ENCODE measurements at places on chromosomes 11 and 22. TPM values are rescaled to one million over a fixed set of nuclear protein-coding genes. Genes with fewer than 3 reads are reported as not detected.

The MUC6 gene
- not detected for total RNA-seq

The IL17REL gene
- total RNA-seq: not detected

The SUSD2 gene
- not detected for total RNA-seq

The JAM3 gene
- total RNA-seq: 155 TPM

The GAB4 gene
- not detected for total RNA-seq

GRCh38 chr11:122104341-122104740 is 11.7 kb downstream of the BLID start:
- DNase-seq: no peak
- no peaks in the 10 kb centered on the region for H3K36me3 ChIP-seq
- no peaks in the 10 kb centered on the region for H3K4me1 ChIP-seq
- H3K4me3 ChIP-seq: no peak overlapping the region

DNA sequence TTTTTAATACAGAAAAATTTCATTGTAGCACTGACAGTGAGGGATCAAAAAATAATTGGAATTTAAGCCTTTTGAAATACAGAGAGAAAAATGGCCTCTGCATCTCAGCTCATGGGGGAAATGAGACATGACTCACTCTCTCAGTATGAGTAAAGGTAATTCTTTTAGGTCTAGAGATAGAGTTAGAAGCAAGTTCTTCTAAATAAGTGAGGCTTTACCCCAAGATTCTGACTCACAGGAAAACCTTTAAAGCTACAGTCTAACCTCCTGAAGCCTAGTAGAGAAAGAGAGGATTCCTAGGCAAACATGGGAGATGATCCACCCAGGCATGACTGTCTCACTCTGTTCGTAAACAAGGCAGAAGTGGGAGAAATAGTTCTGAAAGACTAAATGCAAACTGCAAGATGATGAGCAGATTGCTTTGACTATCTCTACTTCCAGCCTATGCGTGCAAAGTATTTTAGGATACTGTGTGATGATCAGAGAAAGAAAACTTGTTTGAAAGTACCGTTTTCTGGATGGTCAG is 1003.3 kb upstream of the CCDC90B start:
- no peak for DNase-seq
- H3K4me3 ChIP-seq: no peak overlapping the region
- H3K36me3 ChIP-seq: no peaks in the 10 kb centered on the region

GRCh38 chr22:25054943-25055511 is 102.5 kb downstream of the KIAA1671 start:
- H3K27ac ChIP-seq: no peak overlapping the region
- H3K36me3 ChIP-seq: no peaks in the 10 kb centered on the region
- peaks cover 7% of the 10 kb centered on the region for H3K27me3 ChIP-seq
- H3K4me3 ChIP-seq: no peak overlapping the region

DNA sequence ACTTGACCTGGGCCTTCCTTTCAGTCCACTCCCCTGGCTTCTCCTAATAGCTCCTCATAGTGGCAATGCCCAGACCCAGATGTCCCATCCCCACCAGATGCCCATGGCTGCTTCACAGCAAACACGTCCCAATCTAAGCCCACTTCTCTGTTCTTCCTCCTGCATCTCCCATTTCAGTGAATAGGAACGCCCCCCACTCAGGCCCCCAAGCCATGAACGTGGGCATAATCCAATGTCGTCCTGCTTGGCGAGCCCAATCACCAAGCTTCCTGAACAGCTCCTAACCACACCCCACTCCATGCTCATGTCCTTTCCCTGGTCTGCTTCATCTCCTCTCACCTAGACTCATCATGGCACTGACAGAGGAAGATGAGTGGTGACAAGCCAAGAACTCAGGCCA is 8.9 kb downstream of the IL18BP start:
- H3K36me3 ChIP-seq: peaks cover 69% of the 10 kb centered on the region
- no peak for DNase-seq
- H3K27me3 ChIP-seq: no peaks in the 10 kb centered on the region
- no peaks in the 10 kb centered on the region for H3K4me1 ChIP-seq
- H3K4me3 ChIP-seq: no peak overlapping the region
- H3K27ac ChIP-seq: no peak overlapping the region

DNA sequence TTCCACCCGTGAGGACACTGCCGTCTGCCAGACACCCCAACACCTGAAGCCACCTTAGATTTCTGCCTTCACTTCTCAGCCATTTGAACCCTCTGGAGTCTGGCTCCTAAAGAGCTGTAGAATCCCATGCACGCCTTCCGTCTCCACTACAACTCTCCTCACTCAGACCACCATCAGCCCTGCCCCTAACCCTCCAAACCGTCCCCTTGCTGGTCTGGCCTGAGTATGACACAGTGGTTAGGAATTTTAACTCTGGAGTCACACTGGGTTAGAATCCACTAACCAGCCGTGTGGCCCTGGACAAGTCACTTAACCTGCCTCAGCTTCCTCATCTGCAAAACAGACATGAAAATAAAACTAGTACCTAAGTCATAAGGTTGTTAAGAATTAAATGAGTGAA is 3.0 kb downstream of the CNIH2 start:
- H3K27ac ChIP-seq: no peak overlapping the region
- peaks cover 11% of the 10 kb centered on the region for H3K4me1 ChIP-seq
- no peaks in the 10 kb centered on the region for H3K36me3 ChIP-seq

DNA sequence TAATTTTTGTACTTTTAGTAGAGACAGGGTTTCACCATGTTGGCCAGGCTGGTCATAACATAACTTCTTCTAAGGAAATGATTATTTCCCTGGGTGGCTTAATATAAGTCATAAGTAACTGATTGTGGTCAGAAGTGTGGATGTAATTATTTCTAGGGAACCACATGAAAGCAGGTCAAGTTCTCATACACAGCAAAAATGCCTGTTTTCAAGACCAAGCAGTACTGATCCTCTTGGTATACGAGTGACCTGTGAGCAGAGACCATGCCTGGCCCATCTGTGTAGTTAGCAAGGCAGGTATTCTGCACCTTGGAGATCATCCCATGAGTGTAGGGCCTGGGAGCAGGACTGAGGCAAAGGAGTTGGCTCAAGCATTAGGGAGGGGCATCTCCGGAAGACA is 32.5 kb upstream of the NUCB2 start:
- no peak overlapping the region for H3K27ac ChIP-seq
- no peaks in the 10 kb centered on the region for H3K4me1 ChIP-seq
- H3K4me3 ChIP-seq: no peak overlapping the region
- H3K27me3 ChIP-seq: no peaks in the 10 kb centered on the region
- DNase-seq: no peak

GRCh38 chr11:111879637-111879960 is 258 bp downstream of the CFAP68 start:
- H3K27ac ChIP-seq: peak overlapping the region; percentile 93
- no peaks in the 10 kb centered on the region for H3K4me1 ChIP-seq
- no peaks in the 10 kb centered on the region for H3K27me3 ChIP-seq
- peak overlapping the region; percentile 78 for H3K4me3 ChIP-seq
- no peaks in the 10 kb centered on the region for H3K36me3 ChIP-seq
- DNase-seq: no peak

DNA sequence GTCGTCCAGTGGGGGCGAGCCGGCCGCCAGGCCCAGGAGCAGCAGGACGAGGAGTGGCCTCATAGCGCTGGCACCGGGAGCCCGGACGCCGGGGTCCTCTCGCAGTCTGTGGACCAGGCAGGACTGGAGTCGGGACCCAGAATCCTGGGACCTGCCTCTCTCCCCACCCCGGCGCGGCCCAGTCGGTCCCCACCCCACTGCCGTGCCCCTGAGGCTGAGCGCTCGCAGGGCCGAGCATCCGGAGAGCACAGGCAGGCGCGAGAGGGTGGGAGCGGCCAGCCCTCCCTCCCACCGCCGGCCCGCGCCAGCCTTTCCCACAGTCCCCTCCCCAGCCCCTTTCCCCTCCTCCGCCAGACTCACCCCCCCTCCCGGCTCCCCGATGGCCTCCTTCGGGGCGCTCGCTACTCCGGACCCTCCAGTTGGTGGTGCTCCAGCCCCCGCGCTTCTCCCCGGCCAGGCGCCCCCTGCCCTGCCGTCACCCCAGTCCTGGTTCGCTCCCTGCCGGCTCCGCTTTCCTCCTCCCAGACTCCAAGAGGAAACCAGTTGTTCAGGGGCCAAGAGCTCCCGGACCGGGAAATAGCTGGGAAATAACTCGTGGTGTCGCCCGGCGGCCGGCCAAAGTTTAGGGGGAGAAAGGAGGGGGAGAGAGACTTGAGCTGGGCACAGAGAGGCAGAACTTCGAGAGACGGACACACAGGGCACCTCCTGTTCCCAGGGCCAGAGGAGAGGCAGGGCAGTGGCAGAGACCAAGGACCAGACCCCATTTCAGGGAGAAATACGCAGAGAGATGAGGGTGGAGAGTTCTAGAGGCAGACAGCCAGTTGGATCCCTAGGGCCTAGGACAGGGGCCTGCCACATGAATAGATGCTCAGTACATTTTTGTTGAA is at the start of gene C1QTNF5:
Gene C1QTNF5 (minus strand): TSS at position 549 of the 887 bp plus-strand sequence. CDS start 486 bp downstream, at position 63.
- H3K4me3 ChIP-seq: peak within 1 kb of the TSS; percentile 54
- H3K4me1 ChIP-seq: peaks cover 5% of the 10 kb centered on the region
- H3K27me3 ChIP-seq: no peaks in the 10 kb centered on the region
- H3K27ac ChIP-seq: no peak within 1 kb of the TSS

DNA sequence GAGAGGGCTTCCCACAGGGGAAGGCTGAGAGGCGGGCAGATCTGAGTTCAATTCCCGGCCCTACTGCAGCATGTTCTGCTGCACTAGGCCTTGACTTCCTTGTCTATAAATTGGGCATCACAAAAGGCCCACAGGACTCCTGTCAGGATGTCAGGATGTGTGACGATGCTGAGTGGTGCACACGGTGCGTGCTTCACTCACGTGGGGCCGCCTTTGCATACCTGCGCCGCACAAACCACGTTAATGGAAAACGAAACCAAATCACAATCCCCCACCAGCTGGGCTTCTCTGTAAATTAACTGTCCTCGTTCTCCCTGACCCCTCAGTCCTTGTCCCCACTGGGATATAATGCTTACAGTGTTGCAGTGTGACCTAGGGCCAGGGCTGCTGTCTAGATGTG is 32.3 kb upstream of the TSPAN18 start:
- 0 out of 2 replicates have a peak, but pooled peaks cover 2% of the 10 kb centered on the region for H3K27me3 ChIP-seq
- H3K27ac ChIP-seq: no peak overlapping the region
- DNase-seq: no peak
- peaks cover 15% of the 10 kb centered on the region for H3K4me1 ChIP-seq

- no peaks in the 10 kb centered on the region for H3K36me3 ChIP-seq
- H3K27me3 ChIP-seq: no peaks in the 10 kb centered on the region
- no peak for DNase-seq
- H3K27ac ChIP-seq: no peak overlapping the region
These were observed 55.7 kb downstream of the ARHGAP8 start for GRCh38 chr22:44807915-44808690.

- no peaks in the 10 kb centered on the region for H3K27me3 ChIP-seq
- no peak overlapping the region for H3K4me3 ChIP-seq
These were observed 43.1 kb downstream of the ARL14EP start for GRCh38 chr11:30365793-30366517.

DNA sequence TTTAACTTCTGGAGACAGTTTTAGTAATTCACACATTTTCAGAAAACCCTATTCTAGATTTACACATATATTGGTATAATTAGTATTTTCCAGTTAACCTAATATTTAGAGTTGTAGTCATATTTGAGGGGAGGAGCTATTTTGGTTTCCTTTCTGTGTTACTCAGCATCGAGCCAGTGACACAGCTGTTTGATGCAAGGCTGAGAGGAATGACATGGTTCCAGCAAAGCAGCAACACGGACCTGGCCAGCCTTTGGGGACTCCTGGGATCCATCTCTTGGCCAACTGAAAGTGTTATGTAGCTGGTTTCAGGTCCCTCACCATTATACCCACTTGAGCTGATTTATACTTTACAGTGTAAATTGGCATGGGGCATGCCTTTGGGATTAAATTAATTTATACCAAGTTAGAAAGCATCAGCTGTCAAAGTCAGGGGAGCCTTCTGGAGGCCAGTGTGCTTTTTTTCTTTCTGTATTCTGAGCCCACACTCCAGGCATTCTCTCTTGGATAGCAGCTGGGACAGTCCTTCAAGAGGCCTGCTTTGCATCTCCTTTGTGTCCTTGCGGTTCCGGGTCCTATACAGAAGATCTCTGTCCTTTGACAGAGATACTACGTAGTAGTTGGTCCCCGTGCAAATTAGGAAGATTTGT is 91.3 kb upstream of the SLC25A18 start:
- DNase-seq: peak; percentile 91
- no peaks in the 10 kb centered on the region for H3K36me3 ChIP-seq
- peak overlapping the region; percentile 48 for H3K4me3 ChIP-seq
- H3K27me3 ChIP-seq: no peaks in the 10 kb centered on the region
- peaks cover 14% of the 10 kb centered on the region for H3K4me1 ChIP-seq

All from SJCRH30 (cell line).